Ureter (tissue), 1 donor: ENCODE measurements at places on chromosomes 3 and 15. TPM values are rescaled to one million over a fixed set of nuclear protein-coding genes. Genes with fewer than 3 reads are reported as not detected.

HDDC3 gene
- 19.5 TPM for total RNA-seq

CLDN1 gene
- total RNA-seq, result 64.2 TPM

GOLGA6L7 gene
- not detected for total RNA-seq

ROBO1 gene
- total RNA-seq, result 38.8 TPM

THOC7 gene
- total RNA-seq, result 69.0 TPM

FBXO40 gene
- 0.23 TPM for total RNA-seq

STRIT1 gene
- total RNA-seq, result not detected

LIPC gene
- 10.5 TPM for total RNA-seq

NR1I2 gene
- 1.2 TPM for total RNA-seq

BNC1 gene
- total RNA-seq, result 1.1 TPM
